ENCODE measurements at places on chromosomes 6 and 20. TPM values are rescaled to one million over a fixed set of nuclear protein-coding genes. Genes with fewer than 3 reads are reported as not detected.

The PNPLA1 gene
- 0.05 TPM for total RNA-seq

GRCh38 chr20:21684671-21685070 lies 20.8 kb upstream of the PAX1 start:
- DNase-seq, result no peak

The YIPF3 gene
- total RNA-seq, result 194 TPM

GRCh38 chr6:19995575-19996257 lies 158.5 kb downstream of the ID4 start:
- no peak for DNase-seq

- peak; percentile 59 for DNase-seq
Measured at GRCh38 chr20:62500237-62500864, 24.6 kb upstream of the GATA5 start.

DNA sequence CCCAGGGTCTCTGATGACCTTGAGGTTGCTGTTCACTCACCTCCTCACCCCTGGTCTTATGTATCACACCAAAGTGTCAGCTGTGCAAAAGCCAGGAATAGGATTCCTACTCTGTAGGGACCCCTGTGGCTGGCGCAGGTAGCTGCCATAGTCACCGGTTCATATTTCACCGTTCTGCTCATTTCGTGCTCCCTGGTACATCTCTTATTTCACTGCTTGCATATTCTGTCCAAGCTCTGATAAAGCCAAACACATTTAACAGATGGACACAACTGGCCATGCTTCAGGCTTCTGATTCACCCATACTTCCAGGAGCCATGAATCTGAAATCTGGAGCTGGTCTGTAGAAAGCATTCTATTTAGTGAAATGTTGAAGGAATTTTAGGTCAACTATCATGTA lies 20.5 kb downstream of the SLC22A3 start:
- DNase-seq, result no peak

Data from M059J (cell line).